NCI-H2081 treated with DMSO at 0.1 percent for 48 hours (cell line): ENCODE measurements at places on chromosomes 16 and 17.

- DNase-seq = no peak
Measured at GRCh38 chr16:82313754-82314153, 143.7 kb upstream of the MPHOSPH6 start.

- DNase-seq = no peak
Measured at GRCh38 chr17:44793885-44794842, 35.4 kb downstream of the ADAM11 start.

GRCh38 chr17:76268015-76268749, 3.0 kb downstream of the UBALD2 start:
- no peak for DNase-seq

DNA sequence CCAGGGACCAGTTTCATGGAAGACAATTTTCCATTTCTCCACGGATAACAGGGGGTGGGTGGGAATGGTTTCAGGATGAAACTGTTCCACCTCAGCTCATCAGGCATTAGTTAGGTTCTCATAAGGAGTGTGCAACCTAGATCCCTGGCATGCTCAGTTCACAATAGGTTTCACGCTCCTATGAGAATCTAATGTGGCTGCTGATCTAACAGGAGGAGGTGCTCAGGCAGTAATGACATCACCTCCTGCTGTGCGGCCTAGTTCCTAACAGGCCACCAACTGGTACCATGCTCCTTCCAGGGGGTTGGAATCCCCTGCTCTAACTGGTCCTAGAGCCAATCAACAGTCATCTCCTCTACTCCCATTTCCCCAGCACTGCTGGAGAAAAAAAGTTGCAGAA, 19.9 kb downstream of the TEX14 start:
- DNase-seq = no peak

GRCh38 chr16:53103811-53104210, 49.0 kb downstream of the CHD9 start:
- DNase-seq = no peak

DNA sequence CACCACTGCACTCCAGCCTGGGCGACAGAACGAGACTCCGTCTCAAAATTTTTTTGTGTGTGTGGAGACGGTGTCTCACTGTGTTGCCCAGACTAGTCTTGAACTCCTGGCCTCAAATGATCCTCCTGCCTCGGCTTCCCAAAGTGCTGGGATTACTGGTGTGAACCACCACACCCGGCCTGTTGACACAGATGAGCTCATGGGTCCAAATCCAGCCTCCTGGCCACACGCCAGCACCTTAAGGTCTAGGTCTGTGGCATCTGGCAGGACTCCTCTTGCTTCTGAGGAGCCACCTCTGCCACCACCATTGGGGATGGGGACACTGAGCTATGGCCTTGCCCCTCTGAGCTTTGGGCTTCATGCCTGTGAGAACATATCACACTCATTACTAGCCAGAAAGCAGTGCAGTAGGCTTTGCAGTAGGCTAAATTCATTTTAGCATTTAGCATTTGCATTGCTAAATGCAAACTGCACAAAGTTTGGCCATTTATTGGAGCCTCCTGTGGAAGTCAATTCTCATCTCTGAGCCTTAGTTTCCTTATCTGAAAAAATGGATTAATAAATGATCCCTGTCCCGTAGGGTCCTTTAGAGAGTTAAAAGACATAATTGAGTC, 5.5 kb upstream of the CDIPT start:
- no peak for DNase-seq

DNA sequence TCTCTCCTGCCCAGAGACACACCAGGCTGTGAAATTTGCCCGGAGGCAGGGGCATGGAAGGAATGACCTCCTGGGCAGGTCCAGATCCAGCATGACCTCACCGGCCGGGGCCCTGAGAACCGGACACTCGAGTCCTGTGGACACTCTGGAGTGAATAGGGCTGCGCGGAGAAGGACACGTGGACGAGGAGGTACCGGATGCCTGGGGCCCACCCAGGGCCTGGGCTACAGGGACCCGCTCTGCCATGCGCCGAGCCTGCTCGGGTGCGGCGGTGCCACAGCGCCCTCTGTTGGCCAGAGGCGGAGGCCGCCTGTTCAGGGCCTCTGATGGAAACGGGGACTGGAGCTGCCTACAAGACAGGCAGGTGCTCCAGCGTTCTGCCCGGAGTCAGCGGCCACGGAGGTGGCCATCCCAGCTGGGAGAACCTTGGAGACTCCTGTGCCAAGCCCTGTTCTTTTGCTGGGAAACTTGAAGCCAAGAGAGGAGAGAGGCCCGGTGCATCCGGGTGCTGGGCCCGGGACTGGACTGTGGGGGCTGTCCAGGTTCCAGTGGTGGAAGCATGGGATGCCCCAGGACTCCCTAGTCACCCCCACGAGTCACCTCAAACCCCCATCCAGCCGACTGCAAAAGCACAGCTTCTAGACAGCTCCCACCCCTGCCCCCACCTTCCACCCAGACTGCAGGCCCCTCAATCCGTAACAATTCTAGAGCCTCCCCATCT, 19.3 kb upstream of the NXPH3 start:
- peak; percentile 35 for DNase-seq

- DNase-seq = no peak
Measured at GRCh38 chr16:38941-39892, 14.2 kb downstream of the POLR3K start.

DNA sequence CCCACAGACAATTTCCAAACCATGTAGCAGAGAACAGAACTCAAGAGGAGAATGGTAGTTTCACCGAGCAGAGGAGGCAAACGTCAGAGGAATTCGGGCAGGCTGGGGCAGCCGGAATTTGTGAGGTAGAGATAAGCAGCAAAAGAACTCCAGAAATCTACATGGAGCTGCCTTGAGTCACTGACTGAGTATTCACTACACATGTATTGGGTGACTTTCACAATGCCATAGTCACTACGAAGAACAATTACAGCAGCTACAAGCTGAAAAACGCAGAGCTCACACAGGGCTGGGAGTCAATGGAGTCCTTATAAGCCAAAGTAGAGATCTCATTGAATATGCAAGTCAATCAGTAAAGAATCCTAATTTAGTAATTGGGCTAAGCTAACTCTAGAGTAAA, 13.4 kb downstream of the CMC2 start:
- no peak for DNase-seq

GRCh38 chr17:82283208-82283749, 9.8 kb upstream of the CSNK1D start:
- DNase-seq = no peak

GRCh38 chr17:3009411-3009920, 53.9 kb downstream of the OR1D5 start:
- no peak for DNase-seq

DNA sequence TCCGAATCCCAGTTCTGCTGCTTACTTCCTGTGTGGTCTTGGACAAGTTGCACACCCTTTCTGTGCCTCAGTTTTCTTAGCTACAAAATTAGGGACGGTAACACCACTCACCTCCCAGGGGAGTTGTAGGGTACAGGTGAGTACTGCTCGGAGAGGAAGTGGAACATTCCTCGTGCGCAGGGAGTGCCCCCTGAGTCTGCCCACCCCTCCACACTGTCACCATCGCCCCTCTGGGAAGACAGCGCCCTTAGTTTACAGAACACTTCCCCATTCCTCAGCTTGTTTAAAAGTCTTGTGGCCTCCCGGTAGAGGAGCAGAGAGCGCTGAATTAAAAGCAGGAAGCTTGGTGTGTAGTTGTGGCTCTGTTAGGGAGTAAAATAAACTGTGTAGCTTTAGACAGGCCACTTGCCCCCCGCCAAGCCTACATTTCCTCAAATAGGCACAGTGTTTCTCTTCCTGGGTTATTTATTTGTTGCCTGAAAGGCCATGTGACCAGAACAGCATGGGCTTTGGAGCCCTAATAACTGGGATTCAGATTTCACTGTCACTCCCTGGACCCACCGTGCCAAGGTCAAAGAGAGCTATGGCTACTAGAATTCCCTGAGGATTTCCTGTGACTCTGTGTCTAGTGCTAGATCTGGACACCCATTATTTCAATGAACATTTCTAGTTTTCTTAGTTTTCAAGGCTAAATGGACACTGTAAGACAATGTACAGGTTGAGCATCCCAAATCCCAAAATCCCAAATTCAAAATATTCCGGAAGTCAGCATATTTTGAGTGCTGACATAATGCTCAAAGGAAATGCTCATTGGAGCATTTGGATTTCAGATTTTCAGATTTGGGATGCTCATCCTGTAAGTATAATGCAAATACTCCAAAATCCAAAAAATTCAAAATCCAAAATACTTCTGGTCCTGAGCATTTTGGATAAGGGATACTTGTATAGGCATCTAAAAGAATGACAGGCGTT, 372.5 kb downstream of the SNX29 start:
- no peak for DNase-seq

- no peak for DNase-seq
Measured at GRCh38 chr17:29019475-29020181, 13.8 kb upstream of the SEZ6 start.

GRCh38 chr17:44236444-44236991, 17.0 kb upstream of the UBTF start:
- DNase-seq = no peak

- DNase-seq = no peak
Measured at GRCh38 chr17:16301963-16302855, 51.1 kb downstream of the CENPV start.

DNA sequence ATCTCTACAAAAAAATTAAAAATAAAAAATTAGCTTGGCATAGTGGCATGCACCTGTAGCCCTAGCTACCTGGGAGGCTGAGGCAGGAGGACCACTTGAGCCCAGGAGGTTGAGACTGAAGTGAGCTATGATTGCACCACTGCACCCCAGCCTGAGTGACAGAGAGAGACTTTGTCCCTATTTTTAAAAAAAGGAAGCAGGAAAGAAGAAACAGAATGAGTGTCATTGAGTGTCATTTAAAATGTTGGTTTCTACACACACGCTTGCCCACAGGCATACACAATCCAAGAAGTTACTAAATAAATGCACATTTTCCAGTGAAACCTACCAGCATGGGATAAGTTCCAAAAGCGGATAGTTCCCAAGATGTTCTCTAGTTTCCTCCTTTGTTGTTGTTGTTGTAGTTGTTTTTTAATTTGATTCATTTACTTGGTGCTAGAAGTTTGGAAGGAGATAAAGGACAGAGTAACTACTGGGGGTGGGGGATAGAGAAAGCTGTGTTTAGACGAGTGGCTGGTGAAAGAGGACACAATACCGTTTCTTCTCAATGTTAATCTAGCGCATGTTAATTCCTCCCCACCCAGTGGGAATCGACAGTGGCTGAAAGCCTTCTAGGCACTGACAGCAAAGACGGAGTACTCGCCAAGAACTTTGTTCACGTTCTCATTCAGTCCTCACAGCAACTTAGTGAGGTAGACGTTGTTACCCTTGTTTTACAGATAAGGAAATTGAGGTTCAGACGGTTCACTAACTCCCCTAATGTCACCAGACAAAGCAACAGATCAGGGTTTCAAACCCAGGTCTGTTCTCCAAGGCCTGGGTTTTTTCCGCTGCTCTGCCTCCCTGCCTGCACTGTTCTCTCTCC, 17.3 kb downstream of the MRPS23 start:
- DNase-seq = no peak

DNA sequence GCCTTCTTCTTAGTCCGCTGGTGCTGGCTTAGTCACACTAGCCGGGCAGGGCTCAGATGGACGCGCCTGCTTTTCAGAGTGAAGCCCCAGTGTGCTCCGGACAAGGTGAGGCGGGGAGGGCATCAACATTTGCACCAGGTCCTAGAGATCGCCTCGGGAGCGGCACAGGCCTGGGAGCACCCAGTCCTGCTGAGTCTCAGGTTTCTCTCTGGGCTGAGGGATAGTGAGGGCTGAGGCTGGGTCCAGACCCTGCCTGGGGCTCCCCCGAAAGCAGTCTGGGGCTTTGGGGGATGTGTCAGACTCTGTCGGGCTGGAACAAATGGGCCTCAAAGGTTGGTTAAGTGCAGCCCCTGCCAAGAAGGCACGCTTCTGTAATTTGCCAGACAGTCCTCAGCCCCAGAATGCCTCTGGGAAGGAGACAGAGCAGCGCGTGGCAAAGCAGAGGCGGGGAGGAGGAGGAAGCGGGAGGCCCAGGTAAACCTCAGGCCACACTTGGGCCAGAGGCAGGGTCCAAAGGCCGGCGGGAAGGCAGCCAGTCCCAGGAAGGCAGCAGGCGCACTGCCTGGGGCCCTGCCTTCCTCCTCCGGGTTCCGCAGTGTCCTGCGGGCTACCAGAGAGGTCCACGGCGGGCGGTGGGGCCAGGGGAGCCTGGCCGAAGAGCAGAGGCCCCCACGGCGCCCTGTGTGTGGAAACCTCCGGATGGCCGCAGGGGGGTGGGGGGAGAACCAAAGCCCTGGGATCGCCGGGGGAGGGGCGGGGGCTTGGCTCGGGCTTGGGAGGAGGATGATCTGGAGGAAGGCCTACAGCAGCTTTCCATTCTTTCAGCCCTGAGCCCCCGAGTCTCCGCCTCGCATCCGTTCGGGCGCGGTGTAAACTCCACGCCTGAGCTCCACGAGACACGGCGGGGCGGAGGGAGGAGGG, 39.5 kb upstream of the ATP2A3 start:
- DNase-seq = no peak

- no peak for DNase-seq
Measured at GRCh38 chr17:82589851-82590180, 58.4 kb downstream of the WDR45B start.

DNA sequence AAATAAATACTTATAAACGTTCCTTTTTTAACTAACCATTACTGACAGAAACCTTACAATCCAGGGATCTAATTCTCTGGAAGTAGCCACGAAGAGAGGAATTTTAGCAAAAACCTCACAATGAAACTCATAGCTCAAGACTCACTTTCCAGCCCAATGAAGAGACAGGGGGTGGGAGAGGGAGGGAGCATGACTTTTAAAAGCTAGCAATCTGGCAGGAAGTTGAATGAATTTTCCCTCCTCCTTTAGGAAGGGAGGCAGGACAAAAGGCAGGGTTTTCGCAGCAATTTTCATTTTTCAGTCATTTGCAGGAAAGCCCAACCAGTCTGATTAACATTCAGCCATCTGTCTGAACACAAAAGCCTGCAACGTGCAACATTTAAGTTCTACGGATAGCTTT, 381.5 kb upstream of the PSMD7 start:
- DNase-seq = no peak

- DNase-seq = no peak
Measured at GRCh38 chr16:87464691-87465300, 28.0 kb downstream of the ZCCHC14 start.

GRCh38 chr16:80038566-80038965, 438.0 kb upstream of the MAF start:
- no peak for DNase-seq

DNA sequence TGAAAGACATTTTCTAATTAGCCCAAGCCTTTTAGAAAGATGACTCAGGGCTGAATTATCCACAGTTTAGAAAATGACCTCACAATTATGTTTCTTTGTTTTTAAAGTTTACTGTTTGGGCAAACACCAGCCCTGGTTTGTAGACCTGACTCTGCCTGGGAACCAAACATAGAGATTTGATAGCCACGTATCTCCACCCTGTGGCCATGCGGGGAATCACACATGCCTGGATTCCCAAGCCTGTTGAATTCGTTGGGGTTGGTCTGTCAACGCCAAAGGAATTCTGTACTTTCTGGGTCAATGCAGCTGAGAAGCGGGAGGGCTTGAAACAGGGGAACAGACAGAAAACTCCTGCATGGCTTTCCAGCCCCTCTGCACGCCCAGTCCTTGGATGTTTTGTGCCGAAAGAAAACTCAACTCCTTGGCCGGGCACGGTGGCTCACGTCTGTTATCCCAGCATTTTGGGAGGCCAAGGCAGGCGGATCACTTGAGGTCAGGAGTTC, 26.9 kb downstream of the CD300A start:
- peak; percentile 12 for DNase-seq
